Activated CD4-positive, alpha-beta T cell treated with anti-CD3 and anti-CD28 coated beads, Interleukin-2, amount 50 U/mL, for 1 hour (primary cell): ENCODE measurements at places on chromosomes 6 and 20.

DNA sequence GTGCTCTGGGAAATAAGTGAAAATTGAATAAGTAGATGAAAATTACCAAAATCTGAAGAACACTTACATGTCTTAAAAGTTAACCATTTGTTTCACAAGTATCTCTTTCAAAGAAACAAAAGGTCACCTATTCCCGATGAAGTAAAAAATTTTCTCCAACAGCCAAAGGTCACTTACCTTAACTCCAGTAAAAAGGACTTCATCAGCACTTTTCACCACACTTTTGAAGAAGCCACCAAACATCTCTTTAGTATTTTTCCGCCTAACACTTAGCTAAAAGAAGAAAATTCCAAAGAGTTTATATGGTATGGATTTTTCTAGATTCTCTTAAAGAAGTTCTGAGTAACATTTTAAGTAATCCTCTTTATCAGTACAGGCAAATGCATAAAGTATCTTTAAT is 17.3 kb downstream of the SNX5 start:
- no peak for DNase-seq

- DNase-seq, result no peak
These were observed 81.9 kb downstream of the LYRM4 start for GRCh38 chr6:5178806-5179205.

DNA sequence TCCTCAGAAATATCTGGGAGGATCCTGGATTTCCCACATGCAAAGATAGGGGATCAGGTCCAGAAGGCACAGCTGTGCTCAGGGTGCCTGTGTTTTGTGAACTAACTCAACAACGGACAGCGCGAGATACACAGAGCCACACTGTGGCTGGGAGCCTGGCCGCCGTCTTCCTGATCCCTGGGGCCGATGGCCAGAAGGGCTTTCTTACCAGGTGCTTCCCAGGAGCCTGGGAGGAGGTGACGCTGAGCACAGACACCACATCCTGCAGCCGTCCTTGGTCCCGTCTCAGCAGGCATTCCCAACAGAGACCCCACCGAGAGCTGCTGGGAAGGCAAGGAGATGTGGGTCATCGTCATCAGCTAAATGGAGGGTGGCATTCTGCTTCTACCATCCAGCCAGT is 144.6 kb upstream of the AFDN start:
- DNase-seq, result no peak

DNA sequence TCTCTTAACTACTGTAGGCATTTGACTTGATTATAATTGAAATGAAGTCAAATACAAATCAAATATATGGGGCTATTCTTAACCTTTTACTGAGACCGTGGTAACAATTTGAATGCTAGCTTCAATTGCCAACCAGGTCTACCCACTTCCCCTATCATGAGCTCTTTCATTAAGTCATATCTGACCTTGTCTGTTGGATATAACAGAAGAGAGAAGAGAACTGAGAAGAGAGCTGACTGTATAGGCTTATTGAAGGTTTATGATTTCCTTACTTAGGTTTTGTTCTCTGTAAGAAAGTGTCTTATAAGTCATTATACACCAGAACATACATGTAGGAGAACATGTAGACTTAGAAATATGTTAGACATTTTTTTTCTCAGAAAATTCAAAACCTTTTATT is 549.4 kb downstream of the COL12A1 start:
- no peak for DNase-seq

GRCh38 chr6:36622901-36623546 is 28.9 kb downstream of the SRSF3 start:
- no peak for DNase-seq

DNA sequence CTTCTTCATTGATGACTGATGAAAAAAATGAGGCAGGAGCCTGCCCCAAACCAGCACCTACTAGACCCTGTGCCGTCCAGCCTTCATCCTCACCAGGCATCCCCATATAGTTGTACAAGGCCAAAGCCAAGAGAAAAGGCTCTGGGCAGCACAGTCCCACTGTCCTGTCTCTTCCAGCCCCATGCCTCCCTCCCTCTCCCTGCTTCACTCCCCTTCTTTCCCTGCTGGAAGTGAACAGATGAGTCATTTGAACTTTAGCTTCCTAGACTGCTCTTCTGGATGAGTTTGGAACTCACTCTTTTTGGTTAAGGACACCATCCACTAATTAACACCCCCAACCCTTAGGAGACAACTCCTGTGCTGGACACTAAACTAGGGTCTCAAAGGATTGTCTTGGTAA is 235.2 kb downstream of the LRFN2 start:
- no peak for DNase-seq

DNA sequence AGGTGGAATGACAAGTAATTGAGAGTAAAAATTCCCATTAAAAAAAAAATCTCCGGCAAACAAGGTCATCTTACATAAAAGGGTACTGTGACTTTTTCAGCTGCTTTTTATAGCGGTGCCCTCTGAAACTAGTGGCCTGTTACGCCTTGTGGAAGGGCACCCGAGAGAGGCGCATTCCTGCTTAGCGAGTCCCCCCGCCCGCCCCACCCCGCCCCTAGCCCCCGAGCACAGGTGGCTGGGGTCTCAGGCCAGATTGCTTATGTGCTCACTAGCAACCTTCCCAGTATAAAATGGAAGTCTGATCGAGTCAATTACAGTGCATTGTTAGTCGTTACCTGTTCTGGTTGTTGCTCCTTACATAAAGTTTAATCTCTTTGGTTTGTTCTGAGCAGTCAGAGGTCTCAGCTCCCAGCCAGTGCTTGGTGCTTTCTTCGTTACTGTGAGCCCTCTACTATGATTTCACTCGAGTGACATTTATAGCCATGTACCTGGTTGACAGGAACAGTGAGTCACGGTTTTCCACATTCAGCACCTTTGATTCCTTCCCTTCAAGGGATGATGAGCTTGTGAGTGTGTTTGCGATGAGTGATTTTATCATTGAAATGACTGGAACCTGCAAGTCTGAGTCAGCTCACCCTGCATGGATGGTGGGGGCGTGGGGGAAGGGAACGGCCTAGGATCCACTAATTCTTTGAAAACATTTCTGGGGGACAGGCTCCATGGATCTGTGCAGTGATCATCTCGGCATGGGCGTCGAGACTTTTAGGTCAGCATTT is 47.6 kb downstream of the ZDHHC14 start:
- DNase-seq, result no peak

DNA sequence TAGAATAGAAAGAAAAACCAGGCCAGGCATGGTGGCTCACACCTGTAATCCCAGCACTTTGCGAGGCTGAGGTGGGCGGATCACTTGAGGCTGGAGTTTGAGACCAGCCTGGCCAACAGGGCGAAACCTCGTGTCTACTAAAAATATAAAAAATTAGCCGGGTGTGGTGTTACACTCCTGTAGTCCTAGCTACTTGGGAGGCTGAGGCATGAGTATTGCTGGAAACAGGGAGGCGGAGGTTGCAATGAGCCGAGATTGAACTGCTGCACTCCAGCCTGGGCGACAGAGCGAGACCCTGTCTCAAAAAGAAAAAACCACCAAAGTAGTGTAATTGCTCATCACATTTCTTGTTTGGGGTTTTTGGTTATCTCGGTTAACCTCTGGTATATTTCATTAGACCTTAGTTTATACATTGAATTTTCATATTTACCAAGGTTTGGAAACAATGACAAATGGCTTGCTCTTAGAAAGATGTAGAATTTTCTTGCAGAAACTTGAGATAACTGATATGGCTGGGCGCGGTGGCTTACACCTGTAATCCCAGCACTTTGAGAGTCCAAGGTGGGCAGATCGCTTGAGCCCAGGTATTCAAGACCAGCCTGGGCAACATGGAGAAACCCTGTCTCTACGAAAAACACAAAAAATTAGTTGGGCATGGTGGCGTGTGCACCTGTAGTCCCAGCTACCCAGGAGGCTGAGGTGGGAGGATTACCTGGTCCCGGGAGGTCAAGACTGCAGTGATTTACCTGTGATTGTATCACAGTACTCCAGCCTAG is 14.2 kb downstream of the ITCH start:
- no peak for DNase-seq

GRCh38 chr20:51353491-51353890 is 189.0 kb downstream of the NFATC2 start:
- DNase-seq, result no peak

DNA sequence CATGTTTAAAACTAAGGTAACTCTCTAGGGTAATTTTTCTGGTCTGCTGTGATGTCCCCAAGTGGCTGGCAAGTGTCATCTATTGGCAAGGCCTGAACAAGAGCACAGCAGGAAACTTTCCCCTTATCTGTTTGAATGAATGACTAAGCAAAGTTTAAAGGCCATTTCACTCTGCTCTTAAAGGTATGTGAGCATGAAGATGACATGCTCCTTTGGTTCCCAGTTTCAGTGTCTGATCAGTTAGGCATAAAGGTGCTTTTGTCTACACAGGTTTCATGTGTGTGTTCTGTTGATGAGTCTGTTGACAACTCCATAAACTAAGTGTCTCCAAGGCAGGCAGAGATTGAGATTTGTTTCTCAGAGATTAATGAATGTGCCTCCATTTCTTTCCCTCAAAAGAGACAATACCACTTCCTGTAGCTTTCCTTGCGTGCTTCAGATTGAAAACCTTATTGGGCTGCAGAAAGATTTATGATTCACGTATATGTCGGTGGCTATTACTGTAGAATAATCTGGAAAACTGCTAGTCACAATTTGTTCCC is 83.9 kb downstream of the MAP3K7 start:
- DNase-seq, result no peak

DNA sequence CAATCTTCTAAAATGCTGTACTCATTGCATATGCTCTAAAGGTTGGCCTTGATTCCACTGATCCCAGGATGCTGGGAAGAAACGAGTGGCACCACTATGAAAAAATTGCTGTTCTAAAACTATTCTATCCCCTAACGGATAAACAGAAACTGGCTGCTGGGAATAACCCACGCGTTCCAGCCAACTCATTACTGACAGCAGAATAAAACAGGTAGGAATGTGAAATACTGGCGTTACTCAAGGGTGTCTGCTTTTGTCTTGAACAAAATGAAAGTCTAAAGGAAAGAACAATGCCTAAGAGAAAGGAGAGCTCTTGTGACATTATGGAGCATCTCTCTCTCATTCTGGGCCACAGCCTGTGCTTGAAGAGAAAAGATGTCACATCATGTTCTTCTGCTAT is 26.1 kb downstream of the GPR63 start:
- DNase-seq, result no peak
